ENCODE measurements at places on chromosomes 1 and 21.

GRCh38 chr1:52554756-52555155 lies 1.9 kb upstream of the TUT4 start:
- no peak for DNase-seq

DNA sequence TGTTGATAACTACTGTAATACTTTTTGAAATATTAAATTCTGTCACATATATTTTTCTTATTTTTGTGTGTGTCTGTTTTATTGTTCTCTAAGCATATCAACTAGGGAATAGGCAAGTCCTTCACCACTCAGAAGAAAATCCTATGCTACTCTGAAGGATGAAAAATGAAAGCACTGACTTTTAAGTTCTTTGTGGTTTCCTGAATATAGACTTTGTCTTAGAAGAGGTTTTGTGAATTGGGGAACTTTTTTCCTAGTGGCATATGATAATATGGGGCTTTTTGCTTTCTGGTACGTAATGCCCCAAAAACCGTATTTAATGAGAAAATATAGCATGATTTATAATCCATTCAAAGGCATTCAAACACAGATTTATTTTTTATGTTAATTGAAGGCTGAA lies 136.0 kb downstream of the SNX7 start:
- no peak for DNase-seq

DNA sequence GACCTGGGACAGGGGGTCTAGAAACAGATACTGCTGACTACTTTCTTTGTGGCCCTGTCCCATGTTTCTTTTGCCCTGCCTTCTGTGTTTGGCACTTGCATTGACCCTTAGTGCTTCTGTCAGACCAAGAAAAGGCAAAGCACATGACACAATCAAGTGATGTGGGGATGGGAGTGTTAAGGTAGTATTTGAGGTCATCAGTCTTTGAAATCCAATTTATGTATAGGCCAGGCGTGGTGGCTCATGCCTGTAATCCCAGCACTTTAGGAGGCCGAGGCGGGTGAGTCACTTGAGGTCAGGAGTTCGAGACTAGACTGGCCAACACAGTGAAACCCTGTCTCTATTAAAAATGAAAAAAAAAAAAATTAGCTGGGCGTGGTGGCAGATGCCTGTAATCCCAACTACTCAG lies 26.0 kb downstream of the SERBP1 start:
- DNase-seq: no peak

DNA sequence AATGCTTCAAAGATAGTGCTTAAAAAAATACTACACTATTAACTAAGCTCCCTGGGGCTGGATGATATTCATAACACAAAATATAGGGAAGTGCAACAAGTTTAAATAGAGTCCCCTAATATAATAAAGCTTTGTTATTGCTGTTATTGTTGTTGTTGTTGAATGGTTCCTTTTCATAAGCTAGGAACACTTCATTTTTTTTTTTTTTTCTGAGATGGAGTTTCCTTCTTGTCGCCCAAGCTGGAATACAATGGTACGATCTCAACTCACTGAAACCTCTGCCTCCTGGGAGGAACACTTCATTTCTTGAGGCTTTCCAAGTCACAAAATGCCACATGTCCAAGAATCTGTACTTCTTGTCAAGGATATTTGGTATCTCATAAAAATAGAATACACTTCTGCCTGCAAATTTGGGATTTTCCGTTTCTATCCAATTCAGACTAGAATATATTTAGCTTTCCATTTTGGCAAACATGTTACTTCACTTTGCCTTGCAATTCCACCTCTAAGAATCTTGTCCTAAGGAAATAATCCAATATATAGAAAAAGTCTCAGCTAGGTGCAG lies 21.1 kb downstream of the WDR47 start:
- DNase-seq: no peak

DNA sequence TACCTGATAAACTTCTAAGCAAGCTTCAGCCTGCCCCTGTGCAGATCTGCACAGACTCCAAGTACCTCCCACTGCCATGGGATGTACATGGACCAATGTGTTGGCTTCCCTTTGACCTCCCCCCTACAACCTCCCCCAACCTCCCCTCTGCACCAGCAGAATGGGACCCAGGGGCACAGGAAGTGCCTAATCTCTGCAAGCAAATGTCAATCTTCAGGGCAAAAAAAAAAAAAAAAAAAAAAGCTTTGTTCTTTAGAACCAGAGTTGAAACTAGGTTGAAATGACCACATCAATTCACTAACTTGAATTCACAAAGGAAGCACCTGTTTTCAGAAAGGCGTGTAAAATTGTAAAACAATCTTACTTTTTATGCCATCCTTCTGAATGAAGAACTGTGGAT lies 53.9 kb upstream of the TIAM1 start:
- DNase-seq: no peak

DNA sequence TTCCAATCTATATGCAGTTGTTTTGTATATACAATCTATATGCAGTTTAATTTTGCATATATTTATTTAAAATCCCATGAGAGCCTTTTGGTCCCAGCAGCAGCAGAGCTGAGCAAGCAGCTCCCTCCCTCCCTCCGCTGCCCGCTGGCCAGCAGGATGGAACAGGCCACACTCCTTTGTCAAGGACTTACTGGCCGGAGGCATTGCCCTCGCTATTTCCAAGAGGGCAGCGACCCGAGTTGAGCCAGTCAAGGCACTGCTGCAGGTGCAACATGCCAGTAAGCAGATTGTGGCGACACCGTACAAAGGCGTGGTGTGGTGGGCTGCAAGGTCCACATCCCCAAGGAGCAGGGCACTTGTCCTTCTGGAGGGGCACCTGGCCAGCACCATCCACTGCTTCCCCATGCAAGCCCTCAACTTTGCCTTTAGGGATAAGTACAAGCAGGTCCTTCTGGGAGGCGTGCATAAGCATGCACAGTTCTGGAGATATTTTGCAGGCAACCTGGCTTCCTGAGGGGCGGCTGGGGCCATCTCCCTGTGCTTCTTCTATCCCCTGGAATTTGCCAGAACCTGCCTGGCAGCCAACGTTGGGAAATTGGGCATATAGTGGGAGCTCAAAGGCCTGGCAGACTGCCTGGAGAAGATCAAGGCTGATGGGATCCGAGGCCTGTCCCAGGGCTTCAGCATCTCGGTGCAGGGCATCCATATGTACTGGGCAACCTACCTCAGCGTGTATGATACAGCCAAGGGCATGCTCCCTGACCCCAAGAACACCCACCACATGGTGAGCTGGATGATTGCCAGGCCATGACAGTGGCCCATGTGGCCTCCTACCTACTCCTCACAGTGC lies 92.2 kb downstream of the OSBPL9 start:
- no peak for DNase-seq

DNA sequence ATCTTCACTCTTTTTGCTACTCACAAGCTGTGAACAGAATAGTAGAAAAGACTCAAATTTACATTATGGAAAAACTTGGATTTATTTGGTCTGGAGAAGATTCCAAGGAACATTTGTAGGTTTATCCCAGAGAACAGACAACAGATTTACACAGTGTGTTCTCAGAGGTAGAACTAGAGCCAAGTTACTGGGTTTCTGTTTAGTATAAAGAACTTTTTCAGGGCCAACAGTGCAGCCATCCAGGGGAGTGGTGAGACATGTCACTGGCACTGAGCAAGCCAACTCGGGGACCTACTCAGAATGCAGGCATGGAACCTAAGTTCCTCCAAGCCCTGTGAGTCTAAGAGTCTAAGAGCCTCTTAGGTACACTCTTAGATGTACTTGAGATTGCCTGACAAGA lies 142.6 kb downstream of the OMA1 start:
- no peak for DNase-seq

- DNase-seq: no peak
Observed at GRCh38 chr1:35727434-35728040, 8.9 kb upstream of the C1orf216 start.

GRCh38 chr1:44089371-44090048 lies 29.1 kb upstream of the KLF17 start:
- DNase-seq: no peak
